ENCODE measurements at places on chromosomes 13 and 19. TPM values are rescaled to one million over a fixed set of nuclear protein-coding genes. Genes with fewer than 3 reads are reported as not detected.

The SMIM24 gene
- total RNA-seq = not detected

The FBXO17 gene
- total RNA-seq = 30.7 TPM

The VSIG10L gene
- total RNA-seq = 0.73 TPM

The HPN gene
- total RNA-seq = not detected

The ZNF491 gene
- total RNA-seq = 1.1 TPM

The KLHL1 gene
- total RNA-seq = not detected

The UBL3 gene
- 12.7 TPM for total RNA-seq

The MEF2B gene
- total RNA-seq = not detected

The THSD1 gene
- 14.3 TPM for total RNA-seq

The CEACAM4 gene
- not detected for total RNA-seq

The TTC9B gene
- not detected for total RNA-seq

The RPS5 gene
- total RNA-seq = 2,739 TPM

The KIR3DL3 gene
- total RNA-seq = not detected

The CKAP2 gene
- total RNA-seq = 31.2 TPM

The GDF15 gene
- 18.0 TPM for total RNA-seq

The COPE gene
- 189 TPM for total RNA-seq

The ADAMTSL5 gene
- 1.6 TPM for total RNA-seq

The POGLUT2 gene
- 16.4 TPM for total RNA-seq

The ZNF525 gene
- total RNA-seq = 2.0 TPM

The PSG2 gene
- total RNA-seq = not detected

The PRR19 gene
- under 0.01 TPM for total RNA-seq

The FGF21 gene
- total RNA-seq = not detected

The ONECUT3 gene
- not detected for total RNA-seq

The CEACAM20 gene
- not detected for total RNA-seq

The THSD8 gene
- total RNA-seq = not detected

The DNM2 gene
- 110 TPM for total RNA-seq

The SEMA6B gene
- total RNA-seq = not detected

The MKNK2 gene
- total RNA-seq = 84.5 TPM

The ARL11 gene
- not detected for total RNA-seq

The TMC4 gene
- not detected for total RNA-seq

The AKAP8L gene
- 51.8 TPM for total RNA-seq

The NRTN gene
- total RNA-seq = not detected

The LENG8 gene
- 57.1 TPM for total RNA-seq

The ZNF333 gene
- 20.7 TPM for total RNA-seq

The PALM gene
- 9.9 TPM for total RNA-seq

The TMPRSS9 gene
- under 0.01 TPM for total RNA-seq

The KLK12 gene
- not detected for total RNA-seq

The SIGLEC5 gene
- total RNA-seq = not detected

All from subcutaneous preadipocyte (primary cell).